ENCODE measurements at places on chromosomes 4 and X.

GRCh38 chrX:46573892-46574773 is 568 bp downstream of the CHST7 start:
- DNase-seq = peak; percentile 71

DNA sequence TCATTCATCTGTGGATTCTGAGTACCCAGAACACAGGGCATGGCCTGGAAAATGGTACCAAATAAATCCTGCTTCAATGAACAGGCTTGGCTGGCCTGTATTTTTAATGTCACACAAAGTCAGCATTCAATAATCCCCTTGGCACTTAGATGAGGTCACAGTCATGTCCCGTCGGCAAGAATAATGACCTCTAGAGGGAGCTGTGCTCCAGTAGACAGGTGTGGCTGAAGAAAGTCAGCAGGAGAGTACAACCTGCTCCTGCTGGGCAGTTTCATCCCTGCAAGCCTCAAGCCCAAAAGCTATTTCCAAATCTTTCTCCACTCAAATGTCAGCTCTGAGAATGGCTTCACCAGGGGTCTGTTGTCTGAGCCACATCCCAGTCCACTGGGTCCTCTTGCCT is 404.0 kb upstream of the F9 start:
- peak; percentile 18 for DNase-seq

- DNase-seq = no peak
Observed at GRCh38 chr4:94457692-94458106, 6.0 kb downstream of the PDLIM5 start.

- peak; percentile 78 for DNase-seq
Observed at GRCh38 chr4:105894660-105895582, at the start of gene NPNT. Gene NPNT (plus strand): TSS chr4:105895471. CDS start chr4:105895653, 182 bp downstream.

DNA sequence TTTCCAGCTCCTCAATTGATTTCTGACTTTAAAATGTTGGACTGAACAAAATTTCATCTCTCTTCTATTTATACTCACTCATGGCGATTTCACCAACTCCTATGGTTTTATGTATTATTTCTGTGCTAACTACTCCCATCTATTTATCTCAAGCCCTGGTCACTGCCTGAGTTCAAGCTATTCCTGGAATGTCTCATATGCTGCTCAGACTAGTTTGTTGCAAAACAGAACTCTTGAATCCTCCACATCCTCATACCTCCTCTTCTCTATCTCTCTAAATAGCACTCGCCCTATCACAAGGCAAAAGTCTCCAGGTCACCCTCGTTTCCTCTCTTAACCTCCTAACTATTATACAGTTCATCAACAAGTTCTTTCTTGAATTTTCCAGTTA is 19.0 kb upstream of the DDX60 start:
- no peak for DNase-seq

DNA sequence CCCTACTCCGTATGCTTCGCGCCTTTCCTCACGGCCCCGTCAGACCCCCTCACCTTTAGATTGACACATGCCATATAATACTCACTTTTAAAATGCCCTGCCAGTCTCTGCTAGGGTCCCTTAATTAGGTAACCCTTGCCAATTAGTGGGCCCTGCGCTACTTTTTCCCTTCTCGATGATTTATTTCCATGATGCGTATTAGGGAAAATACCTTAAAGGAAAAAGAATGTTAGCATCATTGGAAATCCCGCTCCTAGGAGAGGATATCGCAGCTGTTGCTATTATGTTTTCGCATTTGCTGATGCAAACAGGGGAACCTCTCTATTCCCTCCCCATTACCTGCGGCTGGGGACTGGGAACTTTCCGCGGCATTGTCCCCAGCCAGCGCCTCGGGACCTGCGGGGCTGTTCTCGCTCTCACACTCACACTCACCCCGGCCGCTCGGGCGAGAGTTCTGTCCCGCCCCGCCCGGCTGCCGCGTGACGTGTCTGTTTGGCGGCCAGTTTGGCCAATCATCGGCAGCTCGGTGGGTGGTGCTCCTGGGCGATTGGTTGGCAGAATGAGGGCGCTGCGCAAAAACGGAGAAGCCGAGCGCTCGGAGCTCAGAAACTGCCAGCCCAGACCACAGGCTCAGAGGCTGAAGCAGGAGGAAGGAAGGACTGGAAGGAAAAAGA is at the start of gene PCDH10:
Gene PCDH10, plus strand, starts transcription at position 605 of the 674 bp plus-strand sequence. CDS start 847 bp downstream, outside the sequence.
- peak; percentile 77 for DNase-seq

- no peak for DNase-seq
Observed at GRCh38 chr4:75715105-75715799, 9.1 kb upstream of the USO1 start.

DNA sequence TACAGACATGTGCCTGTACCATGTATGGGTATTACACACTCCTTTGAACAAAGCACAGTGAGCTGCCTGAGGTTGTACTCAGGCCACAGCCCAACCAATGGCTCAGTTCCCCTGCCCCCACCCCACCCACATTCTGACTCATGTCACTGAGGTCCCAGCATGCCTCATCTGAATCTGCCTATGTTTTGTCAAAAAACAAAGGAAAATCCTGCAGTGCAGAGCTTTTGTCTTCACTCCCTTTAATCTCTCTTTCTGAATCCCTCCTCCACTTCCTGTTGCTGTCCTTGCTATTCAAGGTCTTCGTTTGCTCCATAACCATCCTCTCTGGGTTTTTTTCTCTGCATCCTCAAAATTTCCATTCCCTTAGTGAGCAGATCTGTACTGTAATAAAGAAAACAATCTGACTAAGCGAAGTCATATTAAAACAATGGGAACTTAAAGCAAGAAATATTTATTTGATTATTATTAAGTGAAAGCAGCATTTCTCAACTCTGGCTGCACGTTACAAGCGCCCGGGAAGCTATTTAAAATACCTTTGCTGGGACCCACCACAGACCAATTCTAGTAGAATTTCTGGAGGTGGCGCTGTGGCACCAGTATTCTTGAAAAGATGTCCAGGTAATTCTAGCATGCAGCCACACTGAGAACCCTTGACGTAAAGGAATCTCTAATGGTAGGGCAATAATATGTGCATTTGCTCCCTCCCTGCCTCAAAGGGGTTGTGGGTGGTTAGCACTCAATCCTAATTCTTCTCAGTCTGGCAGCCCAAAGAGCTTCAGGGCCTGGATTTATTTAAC is 8.7 kb downstream of the GUCY2F start:
- DNase-seq = no peak

GRCh38 chr4:168408620-168409019 is 71.7 kb downstream of the DDX60L start:
- DNase-seq = peak; percentile 77

GRCh38 chr4:185286571-185286970 is 77.2 kb downstream of the SNX25 start:
- no peak for DNase-seq

DNA sequence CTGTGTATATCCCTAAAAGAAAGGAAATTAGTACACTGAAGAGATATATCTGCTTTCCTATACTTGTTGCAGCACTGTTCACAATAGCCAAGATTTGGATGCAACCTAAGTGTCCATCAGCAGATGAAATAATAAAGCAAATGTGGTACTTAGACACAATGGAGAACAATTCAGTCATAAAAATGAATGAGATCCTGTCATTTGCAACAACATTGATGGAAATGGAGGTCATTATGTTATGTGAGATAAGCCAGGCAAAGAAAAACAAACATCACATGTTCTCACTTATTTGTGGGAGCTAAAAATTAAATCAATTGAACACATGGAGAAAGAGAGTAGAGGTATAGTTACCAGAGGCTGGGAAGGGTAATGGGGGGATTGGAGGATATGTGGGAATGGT is 611.9 kb downstream of the STPG2 start:
- DNase-seq = no peak

DNA sequence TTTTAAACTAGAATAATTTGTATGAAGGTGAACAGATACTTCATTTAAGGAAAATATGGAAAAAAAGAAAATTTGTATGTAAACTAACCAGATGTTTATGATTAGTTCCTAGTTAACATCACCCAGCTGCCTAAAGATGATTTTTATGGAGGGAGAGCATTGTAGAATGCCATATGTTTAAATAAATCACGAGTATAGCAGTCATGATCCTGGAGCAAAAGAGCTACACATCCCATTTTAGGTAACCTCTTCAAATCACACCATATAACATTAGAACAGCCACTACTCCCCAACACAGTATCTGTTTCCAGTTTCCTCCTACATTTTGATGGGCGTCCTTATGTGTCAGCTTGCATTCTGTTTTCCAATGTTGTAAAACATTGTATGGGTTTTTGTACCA is 571.9 kb upstream of the FAM241A start:
- no peak for DNase-seq

GRCh38 chr4:139711461-139711860 is 45.8 kb downstream of the MGST2 start:
- DNase-seq = no peak

DNA sequence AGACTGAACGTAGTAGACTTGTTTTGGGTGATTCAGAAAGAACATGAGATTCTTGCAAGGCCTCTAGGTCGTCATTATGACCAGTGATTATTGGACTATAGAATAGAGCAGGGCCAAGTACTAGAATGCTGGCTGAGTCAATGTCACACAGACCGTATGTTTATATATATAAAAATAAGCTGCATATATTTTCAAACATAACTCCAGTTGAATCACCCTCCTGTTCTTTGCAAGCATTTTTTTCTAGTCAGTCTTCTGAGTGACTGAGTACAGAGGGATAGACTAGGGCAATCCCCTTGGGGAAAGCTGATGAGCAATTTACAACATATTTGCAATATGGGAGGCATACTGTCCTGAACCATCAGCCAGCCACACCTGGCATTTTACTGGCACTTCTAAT is 48.4 kb upstream of the PRPS1 start:
- DNase-seq = no peak

GRCh38 chr4:162322054-162322453 is 158.3 kb upstream of the FSTL5 start:
- no peak for DNase-seq

DNA sequence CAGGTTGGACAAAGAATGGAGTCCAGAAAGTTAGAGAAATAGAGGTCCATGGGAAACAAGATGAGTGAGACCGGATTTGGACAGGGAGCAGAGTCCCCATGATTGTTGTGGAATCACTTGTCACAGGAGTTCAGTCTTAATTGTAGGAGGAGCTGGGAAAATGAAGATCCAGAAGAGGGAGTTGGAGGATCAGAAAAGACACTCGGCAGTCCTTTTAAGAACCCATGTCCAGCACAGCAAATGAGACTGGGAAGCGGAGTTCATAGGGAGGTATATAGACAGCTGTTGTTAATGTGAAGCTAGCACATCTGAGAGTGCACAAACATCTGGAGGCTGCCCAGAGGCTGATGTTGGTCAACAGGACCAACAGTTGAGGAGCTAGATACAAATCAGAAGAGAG is 111.4 kb upstream of the RXFP1 start:
- no peak for DNase-seq

GRCh38 chrX:24777660-24778059 is 83.9 kb downstream of the POLA1 start:
- DNase-seq = no peak

GRCh38 chr4:173288698-173289352 is 45.3 kb downstream of the HMGB2 start:
- DNase-seq = no peak

- peak; percentile 35 for DNase-seq
Observed at GRCh38 chrX:107565931-107566603, 62.2 kb upstream of the PRPS1 start.

- DNase-seq = no peak
Observed at GRCh38 chr4:110907801-110908313, 285.0 kb upstream of the PITX2 start.

GRCh38 chrX:148363471-148364235 is 136.8 kb upstream of the AFF2 start:
- DNase-seq = no peak

- no peak for DNase-seq
Observed at GRCh38 chr4:164012396-164013027, 518.0 kb downstream of the TMA16 start.

GRCh38 chr4:77586951-77587383 is 18.7 kb upstream of the CXCL13 start:
- no peak for DNase-seq

DNA sequence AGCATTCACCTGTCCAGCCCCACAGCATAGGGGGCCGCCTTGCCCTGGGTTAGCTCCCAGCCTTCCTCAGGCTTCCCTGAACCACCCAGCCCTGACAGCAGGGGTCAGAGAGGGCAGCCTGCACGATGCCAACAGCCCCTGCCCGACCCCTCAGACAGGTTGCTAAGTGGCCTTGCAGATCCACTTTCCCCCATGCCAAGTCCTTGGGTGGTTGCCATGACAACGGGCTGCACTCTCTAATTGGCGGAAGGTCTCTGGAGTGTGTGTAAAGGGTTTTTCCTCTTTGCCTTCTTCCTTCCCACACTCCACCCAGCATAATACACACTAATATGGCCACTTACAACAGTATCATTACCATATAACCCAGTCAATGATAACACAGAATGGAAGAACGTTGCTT is 99.6 kb upstream of the AFAP1 start:
- DNase-seq = peak; percentile 98

- no peak for DNase-seq
Observed at GRCh38 chrX:121151293-121151692, 103.9 kb downstream of the GLUD2 start.

DNA sequence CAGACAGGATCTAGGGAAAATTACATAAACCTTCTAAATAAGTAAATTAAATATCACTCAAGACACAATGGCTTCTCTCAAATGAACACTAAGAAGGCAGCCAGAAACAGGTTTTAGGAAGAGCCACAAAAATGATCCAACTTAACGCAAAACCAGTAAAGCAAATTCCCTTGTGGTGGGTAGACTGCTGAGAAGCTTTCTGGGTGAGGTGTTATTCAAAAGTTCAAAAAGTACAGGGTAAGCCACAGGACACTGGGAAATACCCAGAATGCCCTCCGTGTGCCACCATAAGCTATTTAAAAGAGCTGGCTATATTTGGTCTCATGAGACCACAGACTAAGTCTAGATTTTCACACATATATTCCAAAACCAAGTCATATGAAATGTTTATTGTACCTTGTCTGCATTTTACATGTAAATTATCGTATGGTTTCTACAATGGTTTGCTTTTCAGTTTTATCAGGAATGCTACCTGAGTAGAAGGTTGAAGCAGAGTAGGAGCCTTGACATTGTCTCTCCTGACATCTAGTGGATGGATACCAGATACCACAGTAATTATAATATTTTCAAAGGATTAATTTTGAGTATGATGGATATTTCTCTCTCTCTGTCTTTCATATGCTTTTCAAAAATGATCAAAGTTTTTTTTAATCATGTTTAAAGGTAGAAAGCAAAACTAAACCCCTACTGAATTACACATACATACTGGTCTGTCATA is 109.3 kb upstream of the KLHL13 start:
- DNase-seq = peak; percentile 64

- DNase-seq = no peak
Observed at GRCh38 chrX:120367402-120368109, 5.7 kb downstream of the ATP1B4 start.

- DNase-seq = peak; percentile 47
Observed at GRCh38 chr4:11424000-11424399, 4.7 kb downstream of the HS3ST1 start.

GRCh38 chr4:8766610-8767009 is 105.0 kb downstream of the HMX1 start:
- no peak for DNase-seq

DNA sequence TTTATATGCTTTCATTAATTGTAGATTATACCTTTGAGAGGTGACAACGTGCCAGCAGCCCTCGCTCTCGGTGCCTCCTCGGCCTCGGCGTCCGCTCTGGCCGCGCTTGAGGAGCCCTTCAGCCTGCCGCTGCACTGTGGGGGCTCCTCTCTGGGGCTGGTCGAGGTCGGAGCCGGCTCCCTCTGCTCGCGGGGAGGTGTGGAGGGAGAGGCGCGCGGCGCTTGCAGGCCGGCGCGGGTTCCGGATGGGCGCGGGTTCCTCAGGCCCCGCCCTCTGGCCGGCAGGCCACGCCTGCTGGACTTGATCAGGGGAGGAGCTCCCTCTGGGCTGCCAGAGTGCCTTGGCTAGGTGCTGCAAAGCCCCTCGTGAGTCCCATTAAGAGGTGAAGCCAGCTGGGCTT is 321.1 kb upstream of the PCDH18 start:
- DNase-seq = no peak

GRCh38 chr4:41204400-41204978 is 9.9 kb downstream of the APBB2 start:
- no peak for DNase-seq
